ENCODE measurements at places on chromosomes 2 and 18.
A peak's percentile ranks its signal among the peaks of the same experiment; 100 is the strongest.

- DNase-seq, result no peak
Measured at GRCh38 chr2:79855264-79856006, 342.6 kb downstream of the CTNNA2 start.

DNA sequence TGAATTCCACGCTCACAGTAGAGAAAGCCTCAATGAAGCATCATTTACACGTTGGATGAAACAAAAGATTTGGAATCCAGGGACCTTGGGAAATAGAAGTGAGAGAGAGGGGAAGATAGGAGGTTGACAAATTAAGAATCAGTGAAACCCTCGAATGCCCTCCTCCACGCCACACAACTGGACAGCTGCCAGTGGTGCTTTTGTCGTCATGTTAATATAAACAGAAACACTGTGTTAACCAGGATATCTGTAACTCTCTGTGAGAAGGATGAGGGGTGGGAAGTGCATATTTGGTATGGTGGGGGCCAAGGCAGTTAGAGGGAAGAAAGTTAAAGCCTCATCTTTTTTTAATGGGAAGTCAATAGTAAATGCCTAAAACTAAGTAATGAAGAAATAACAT, 108.7 kb downstream of the GFPT1 start:
- DNase-seq, result no peak

DNA sequence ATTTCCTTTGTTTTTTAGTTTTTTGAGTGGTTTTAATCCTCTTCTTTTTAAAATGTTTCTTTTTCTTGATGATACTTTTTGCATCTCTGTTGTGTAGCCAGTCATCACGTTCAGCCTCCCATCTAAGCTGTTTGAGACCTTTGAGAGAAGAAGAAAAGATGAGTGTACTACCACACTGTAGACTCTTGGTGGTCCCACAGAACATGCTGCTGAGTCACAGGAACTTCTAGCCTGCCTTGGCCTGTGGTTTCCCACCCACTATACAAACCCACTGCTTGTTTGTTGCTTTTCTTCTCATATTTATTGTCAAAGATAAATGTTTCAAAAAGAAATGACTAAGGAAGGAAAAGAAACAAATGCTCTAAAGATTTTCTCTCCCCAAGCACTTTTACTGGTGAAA, 5.5 kb downstream of the CEBPZOS start:
- no peak for DNase-seq

DNA sequence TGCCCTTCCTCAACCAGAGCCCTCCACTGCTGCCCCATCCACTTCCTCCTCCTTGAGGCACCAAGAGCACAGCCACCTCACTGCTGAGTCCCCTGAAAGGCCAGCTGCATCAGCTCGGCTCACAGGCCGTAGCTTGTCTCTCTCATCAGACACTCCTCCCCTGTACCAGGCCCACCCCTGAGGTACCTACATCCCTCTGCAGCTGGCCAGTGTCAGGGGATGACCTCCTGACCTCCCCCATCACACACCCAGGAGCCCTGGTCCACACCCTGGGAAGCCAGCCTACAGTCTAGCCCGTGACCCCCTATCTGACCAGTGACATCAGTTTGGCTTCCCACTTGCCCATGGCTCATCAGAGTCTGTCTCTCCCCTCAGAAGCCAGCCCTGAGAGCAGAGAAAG, 205.6 kb downstream of the TNS1 start:
- no peak for DNase-seq

- no peak for DNase-seq
Measured at GRCh38 chr2:204135752-204136151, 199.2 kb downstream of the ICOS start.

GRCh38 chr2:48971801-48972200, 182.5 kb downstream of the FSHR start:
- no peak for DNase-seq

DNA sequence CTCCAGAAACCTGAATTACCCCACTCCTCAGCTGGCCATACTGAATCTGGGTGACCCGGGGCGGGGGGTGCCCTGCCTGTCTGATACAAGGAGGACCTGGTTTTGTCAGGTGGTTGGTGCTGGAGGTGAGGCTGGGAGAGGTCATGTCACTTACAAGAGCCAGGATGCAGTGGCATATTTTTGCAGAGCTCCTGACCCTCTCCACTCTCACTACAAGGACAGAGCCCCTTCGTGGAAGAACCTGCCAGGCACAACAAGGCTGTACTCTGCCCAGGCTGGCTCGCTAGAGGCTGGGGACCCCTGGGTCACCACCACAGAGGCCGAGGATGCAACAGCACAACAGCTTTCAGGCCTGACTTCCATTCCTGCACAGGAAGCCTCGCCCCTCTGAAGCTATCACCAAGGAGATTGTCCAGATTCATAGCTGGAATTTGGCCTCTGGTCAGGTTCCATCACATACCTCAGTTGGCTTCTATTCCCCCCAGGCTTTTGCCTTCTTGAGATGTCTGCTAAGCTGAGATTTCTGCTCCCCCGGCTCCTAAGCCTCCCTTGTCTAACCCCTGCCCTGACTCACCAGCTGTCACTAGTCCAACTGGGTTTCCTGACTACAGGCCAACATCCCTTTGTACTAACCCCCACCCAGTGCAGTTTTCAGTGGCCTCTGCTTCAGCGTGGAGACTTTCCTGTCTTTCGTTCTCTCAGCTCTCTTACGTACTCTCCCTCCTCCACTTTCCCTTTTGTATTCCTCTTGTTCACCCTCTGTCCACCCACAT, 132.5 kb upstream of the EPAS1 start:
- peak; percentile 96 for DNase-seq

DNA sequence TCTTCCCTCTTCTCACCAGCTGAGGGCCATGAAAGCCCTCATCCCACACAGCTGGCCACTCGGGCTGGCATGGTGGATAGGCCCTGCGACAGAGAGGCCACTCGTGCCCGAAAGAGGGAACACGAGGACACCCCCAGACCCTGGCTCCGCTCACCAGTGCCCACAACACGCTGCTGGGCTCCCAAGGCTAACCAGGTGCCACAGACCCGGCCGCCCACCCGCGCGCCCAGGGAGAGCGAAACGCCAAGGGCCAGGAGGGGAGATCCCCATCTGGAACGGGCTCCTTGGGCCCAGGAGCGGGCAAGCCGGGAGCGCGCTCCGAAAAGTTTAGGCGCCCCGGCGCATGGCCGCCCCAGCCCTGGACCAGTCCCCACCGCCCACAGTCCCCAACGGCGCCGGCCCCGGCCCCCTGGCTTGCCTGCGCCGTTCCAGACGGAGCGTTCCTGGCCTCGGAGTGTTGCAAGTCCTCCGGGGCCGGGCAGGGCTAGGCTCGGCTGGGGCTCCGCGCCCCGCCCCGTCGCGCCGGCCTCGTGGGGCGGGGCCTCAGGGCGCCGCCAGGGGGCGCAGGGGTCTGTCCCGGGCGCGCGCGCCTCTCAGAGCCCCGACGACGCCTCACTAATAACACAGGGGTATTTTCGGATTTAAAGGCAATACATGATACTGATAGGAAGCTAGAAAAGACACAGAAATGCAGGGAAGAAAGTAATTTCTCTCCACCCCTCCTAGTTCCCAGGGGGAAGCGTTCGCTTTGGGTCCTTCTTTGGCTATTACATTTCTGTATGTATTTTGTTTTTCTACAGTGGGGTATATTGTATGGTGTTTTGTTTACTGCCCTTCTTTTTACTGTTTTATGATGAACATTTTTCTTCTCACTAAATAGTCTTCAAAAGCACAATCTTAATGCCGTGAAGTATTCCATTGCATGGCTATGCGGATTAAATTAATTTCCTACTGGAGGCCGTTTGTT, at the start of gene TMBIM1:
TSS of gene TMBIM1 (minus strand) at position 456 of the 967 bp plus-strand sequence. CDS start 10,362 bp downstream, outside the sequence.
- peak; percentile 47 for DNase-seq

DNA sequence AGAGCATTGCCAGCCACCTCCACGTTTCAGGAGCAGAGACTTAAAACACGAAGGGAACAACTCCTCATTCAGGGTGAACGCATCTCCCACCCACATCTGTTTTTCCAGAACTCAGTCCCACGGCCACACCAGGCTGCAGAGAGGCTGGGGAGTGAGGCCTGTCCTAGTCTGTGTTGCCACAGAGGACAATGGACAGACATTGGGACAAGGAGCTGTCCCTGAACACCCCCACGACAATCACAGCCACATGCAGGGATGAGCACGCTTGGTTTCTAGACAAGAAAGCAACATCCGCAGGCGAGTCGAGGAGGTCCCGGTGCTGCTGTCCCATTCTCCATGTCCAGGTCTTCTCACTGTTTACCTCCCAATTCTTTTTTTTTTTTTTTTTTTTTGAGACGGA, 167.4 kb downstream of the EIPR1 start:
- no peak for DNase-seq

- no peak for DNase-seq
Measured at GRCh38 chr18:37962316-37962966, 396.8 kb upstream of the CELF4 start.

DNA sequence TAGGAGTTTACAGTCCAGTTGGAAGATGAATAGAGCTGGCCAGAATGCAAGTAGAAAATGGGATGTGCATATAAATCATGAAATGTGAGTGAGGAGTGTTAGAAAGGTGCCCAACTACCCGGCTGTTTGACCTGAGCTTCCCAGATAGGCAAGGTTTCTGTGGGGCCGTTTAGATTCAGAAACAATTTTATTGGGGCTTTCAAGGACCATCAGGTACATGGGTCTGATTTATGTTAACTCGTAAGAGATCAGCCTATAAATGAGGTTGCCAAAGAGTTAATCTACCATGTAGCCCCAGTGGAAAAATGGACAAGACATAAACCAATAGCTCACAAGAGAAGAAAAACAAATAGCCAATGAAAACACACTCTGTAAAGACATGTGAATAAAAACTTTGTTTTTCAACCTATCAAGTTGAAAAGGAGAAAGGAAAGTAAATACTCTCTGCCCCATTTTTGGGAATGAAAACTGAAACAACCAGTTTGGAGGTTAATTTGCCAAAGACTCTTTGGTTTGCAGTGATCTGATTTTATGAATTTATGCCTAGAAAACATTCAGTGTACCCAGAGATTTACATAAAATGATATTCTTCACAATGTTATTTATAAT, 77.4 kb downstream of the TMEM247 start:
- DNase-seq, result no peak

- DNase-seq, result no peak
Measured at GRCh38 chr18:22816266-22817176, 116.6 kb upstream of the RBBP8 start.

- no peak for DNase-seq
Measured at GRCh38 chr18:8516371-8517250, 92.6 kb upstream of the RAB12 start.

DNA sequence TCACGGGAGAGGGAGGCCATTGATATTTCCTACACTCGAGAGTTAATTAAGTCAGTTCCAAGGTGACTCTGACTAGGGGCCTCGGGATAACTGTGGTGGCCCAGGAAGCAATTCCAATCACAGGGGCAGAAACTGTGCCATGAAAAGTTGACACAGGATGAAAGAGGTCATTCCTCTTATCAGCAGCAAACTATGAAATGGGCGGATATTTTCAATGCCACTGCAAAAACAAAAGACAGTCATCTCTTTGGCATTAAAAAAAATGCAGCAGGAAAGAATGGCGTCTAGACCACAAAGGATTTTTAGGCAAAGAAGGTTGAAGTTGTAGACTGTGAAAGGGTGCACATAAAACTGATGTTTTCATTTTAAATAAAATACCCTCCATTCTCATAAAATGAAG, 50.0 kb downstream of the TGIF1 start:
- no peak for DNase-seq

DNA sequence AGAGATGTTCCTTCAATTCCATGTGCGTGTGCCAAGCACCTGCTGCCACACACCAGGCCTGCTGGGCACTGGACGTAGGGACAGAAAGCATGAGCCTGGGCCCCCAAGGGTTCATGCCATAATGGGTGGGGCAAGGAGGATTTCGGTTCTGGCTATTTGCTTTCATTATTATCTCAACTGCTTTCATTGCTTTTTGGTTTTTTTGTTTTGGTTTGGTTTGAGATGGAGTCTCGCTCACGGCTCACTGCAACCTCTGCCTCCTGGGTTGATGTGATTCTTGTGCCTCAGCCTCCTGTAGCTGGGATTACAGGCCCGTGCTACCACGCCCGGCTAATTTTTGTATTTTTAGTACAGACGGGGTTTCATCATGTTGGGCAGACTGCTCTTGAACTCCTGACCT, 57.2 kb downstream of the SF3B1 start:
- no peak for DNase-seq

GRCh38 chr2:201130524-201131186, 14.7 kb downstream of the CFLAR start:
- DNase-seq, result no peak

GRCh38 chr2:2333076-2333475, 2.0 kb upstream of the MYT1L start:
- DNase-seq, result no peak

DNA sequence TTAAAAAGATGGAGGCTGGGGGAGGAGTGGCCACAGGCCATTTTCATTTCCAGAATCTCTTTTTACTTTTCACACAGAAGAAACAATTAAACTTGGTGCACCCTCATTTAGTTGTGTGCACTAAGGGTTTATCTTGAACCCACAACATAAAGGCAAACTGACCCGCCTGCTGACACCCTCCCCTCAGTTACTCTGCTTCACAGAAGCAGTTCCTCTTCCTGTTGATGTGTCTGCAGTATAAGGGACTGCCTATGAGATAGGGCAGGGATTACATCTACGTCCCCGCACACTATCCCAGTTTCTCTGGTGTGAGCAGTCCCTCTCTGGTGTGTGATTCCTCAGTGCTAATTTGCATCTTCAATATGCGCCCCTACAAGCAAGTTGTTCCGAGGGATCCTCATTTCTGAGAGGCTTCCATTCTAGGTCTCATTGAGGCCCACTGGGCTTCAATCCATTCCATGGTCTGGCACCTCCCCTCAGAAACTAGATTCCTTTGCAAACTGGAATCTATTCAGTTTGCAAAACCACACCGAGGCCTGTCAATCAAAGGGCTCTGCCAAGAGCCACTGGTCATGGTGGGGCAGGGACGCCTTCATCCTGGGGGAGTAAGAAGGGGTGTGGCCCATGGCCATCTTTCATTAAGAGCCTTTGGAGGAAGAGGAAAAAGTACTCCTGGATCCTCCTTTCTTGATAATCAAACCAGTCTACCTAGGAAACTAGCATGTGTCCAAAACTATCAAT, 12.3 kb downstream of the CREG2 start:
- no peak for DNase-seq

- DNase-seq, result no peak
Measured at GRCh38 chr2:19860022-19860421, 41.8 kb downstream of the TTC32 start.

GRCh38 chr2:109260886-109261700, 132.1 kb downstream of the SH3RF3 start:
- DNase-seq, result no peak

GRCh38 chr2:55311444-55311870, 42.4 kb upstream of the MTIF2 start:
- DNase-seq, result peak; percentile 3

DNA sequence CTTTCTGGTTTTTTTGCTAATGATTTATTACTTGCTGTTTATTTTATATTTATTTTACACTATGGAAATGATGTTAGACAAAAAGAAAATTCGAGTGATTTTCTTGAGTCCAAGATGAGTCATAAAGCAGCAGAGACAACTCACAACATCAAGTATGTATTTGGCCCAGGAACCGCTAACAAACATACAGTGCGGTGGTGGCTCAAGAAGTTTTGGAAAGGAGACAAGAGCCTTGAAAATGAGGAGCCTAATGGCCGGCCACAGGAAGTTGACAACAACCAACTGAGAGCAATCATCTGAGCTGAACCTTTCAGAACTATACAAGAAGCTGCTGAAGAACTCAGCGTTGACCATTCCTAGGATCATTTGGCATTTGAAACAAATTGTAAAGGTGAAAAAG, 594.1 kb downstream of the SATB2 start:
- no peak for DNase-seq
